ENCODE measurements at places on chromosomes 2 and 18. TPM values are rescaled to one million over a fixed set of nuclear protein-coding genes. Genes with fewer than 3 reads are reported as not detected.

- no peak for DNase-seq
Measured at GRCh38 chr2:175626796-175627195, 375.3 kb downstream of the LNPK start.

GRCh38 chr18:3450012-3450798 lies at the start of gene TGIF1:
TSS of gene TGIF1 (plus strand) at chr18:3450172. CDS start at chr18:3450490, 318 bp downstream.
- peak; percentile 88 for DNase-seq

- no peak for DNase-seq
Measured at GRCh38 chr18:24914685-24915084, 437.3 kb downstream of the ZNF521 start.

GRCh38 chr2:210195101-210195852 lies 24.1 kb upstream of the KANSL1L start:
- no peak for DNase-seq

DNA sequence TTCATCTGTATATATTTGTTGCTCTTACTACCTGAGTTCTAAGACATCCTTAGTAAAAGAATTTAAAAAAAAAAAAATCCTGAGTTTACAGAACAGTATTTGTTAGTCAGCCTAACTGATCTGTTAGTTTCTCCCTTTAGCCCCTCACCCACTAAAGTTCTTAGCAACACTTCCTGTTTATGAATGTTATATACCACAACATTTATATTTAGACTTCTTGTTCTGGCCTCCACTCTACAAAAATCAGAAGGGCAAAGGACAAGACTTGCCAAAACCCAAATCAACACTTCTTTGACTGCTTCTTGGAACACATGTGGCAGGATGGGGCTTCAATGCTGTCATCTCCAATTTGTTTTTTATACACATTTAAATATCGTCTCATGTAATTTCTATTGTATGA lies 71.1 kb downstream of the MGAT5 start:
- no peak for DNase-seq

GRCh38 chr2:202149936-202150335 lies 76.9 kb downstream of the KIAA2012 start:
- DNase-seq: no peak

- no peak for DNase-seq
Measured at GRCh38 chr18:10274301-10274700, 180.1 kb upstream of the APCDD1 start.

- peak; percentile 60 for DNase-seq
Measured at GRCh38 chr2:120236316-120236715, 13.1 kb upstream of the TMEM185B start.

- no peak for DNase-seq
Measured at GRCh38 chr2:219831957-219832356, 204.5 kb downstream of the SLC4A3 start.

DNA sequence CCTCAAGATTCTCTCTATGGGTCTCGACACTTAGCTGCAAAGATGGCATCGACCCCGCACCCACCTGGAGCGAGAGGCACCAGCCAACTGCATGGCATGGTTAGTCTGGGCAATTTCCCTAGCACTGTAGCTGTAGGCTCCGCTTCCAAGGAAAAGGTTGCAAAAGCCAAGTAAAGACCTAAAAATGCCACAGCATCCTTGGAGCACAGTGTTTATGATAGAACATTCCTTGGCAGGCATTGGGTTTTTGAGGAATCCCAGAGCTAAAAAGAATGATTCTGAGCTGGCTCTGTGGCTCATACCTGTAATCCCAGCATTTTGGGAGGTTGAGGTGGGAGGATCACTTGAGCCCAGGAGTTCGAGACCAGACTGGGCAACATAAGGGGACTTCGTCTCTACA lies 22.9 kb downstream of the QPCT start:
- DNase-seq: no peak

GRCh38 chr2:109348671-109349502 lies 219.9 kb downstream of the SH3RF3 start:
- no peak for DNase-seq

- no peak for DNase-seq
Measured at GRCh38 chr2:55720417-55720816, 26.8 kb upstream of the PNPT1 start.

GRCh38 chr2:150733051-150733618 lies 245.7 kb upstream of the RND3 start:
- no peak for DNase-seq

DNA sequence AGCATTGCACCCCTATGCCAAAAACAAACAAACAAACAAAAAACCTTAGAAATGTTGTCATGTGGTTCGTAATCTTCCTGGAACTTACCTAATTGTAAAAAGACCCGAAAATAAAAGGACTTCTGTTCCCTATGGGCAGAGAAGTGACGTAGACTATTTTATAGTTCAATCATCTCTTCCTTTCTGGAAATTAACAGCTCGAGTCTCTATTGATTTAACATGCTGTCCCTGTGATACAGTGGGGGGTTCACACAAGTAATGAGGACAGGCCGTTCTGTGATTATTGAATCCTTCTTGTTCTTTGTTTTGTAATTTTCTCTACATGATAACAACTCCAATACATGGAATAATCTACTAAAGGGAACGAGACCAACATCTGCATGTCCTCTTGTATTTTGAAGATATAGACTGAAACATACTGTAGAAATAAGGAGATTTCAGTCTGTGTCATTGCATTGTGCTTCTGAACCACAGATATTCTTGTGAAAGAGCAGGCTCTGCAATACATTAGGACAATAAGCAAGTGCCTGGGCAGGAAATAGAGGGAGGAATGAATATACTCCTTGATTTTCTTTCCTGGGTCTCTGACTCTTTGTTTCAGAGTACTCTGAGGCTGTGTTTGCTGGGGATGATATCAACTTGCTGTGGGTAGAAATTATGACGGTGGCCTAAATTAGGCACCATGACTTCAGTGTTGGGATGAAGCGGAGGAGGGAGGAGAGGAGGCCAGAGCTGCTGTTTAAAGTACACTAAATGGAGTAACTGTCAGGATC lies 65.7 kb upstream of the PPM1B start:
- no peak for DNase-seq

DNA sequence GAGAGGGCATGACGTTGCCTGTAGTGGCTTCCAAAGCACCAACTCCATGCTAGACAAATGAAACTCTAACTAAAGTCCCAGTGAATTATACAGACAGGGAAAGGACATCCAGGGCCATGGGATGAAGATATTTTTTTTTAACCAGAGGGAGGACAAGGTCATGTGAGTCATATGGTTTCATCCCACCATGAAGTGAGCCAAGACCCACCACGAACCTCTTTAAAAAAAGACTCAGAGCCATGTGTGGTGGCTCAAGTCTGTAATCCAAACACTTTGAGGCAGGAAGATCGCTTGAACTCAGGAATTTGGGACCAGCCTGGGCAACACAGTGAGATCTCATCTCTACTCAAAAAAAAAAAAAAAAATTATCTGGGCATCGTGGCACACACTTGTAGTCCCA lies 115.2 kb downstream of the LIPG start:
- DNase-seq: no peak

DNA sequence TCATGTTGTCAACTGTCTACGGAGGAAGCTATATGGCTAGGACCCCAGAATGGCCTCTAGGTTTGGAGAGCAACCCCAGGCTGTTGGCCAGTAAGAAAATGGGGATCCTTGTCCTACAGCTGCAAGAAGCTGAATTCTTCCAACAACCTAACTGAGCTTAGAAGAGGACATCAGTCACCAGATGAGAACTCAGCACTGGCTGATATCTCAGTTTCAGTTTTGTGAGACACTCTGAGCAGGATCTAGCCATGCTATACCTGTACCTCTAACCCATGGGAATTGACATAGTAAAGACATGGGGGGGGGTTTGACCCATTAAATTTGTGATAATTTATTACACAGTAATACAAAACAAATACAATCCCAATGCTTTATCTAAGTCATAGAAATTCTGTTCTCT lies 312.5 kb downstream of the ERBB4 start:
- no peak for DNase-seq

GRCh38 chr2:12119841-12120240 lies 373.4 kb downstream of the LPIN1 start:
- no peak for DNase-seq

The SLC11A1 gene
- total RNA-seq: 6.4 TPM

The ALPP gene
- not detected for total RNA-seq

The PIEZO2 gene
- total RNA-seq: 0.46 TPM

The SNTG2 gene
- 1.0 TPM for total RNA-seq

The SLC9A4 gene
- not detected for total RNA-seq

The GRP gene
- total RNA-seq: not detected

The SGPP2 gene
- 1.0 TPM for total RNA-seq

Data from cardiac septum (tissue), 1 donor.